ENCODE measurements at places on chromosomes 4 and X.

DNA sequence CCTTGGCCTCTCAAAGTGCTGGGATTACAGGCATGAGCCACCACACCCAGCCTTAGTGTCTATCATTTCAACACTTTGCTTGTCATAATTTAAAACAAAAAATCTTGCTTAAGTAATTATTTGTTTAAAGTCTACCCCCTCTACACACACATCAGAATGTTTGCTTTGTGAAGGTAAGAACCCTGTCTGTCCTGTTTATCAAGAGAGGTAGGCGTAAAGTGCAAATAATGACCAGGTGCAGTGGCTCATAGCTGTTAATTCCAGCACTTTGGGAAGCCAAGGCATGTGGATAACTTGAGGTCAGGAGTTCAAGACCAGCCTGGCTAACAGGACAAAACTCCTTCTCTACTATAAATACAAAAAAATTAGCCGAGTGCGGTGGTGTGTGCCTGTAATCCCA is 326.7 kb upstream of the CLNK start:
- DNase-seq: no peak

DNA sequence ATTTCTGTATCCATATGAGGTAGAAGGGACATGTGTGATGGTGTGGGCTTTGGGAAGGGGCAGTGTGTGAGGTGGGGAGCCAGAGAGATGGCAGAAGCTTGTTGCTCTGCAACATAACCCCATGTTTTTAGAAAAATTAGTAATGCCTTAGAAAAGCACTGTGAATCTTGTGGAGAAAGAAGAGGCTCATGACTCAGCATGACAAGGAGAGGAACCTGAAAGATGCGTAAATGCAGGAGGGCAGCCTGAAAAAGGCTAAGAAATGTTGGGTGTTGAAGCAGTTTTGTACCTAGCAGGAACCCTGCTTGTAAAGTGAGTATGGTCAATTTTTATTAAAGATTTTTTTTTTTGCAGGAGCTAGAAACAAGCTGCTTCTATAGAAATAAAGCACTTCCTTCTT is 59.8 kb downstream of the ARSJ start:
- no peak for DNase-seq

DNA sequence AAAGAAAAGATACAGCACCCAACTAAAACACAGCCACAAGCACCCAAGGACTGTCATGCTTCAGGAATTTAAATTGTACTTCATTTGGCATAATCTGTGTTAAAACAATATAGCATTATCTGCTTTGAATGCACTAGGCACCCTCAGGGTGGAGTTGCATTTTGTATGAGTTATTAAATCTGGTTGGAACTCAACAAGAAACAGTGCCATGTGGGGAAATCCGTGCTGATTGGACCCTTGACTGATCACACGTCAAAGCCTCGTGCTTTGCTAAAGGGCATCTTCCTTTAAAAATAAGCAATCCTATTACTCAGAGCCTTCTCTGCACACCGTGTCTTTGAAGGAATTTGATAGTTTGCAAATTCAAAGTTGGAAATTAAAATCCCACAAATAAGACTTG is 35.4 kb downstream of the IGFBP7 start:
- no peak for DNase-seq

GRCh38 chrX:121642415-121642814 is 595.0 kb downstream of the GLUD2 start:
- no peak for DNase-seq

GRCh38 chr4:8305851-8306471 is 36.4 kb downstream of the HTRA3 start:
- DNase-seq: no peak

- DNase-seq: no peak
Measured at GRCh38 chr4:40769266-40769665, 19.5 kb downstream of the NSUN7 start.

DNA sequence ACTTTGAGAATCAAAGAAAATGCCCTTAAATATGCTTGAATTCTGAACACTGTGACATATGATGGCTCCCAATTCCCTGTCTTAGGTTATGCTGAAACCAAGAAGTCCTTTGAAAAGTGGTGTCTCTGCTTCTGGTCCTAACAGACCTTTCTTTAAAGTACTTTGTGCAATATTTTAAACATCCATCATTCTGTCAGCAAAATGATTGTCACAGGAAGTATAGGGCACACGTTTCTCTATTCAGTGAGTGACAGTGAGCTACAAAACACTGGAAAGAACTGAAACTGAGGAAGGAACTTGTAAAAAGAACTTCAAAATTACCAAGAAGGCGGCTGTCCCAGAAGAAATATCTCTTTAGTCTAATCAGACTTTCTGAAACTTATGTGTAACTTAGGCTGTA is 12.2 kb upstream of the NUP54 start:
- DNase-seq: no peak

- no peak for DNase-seq
Measured at GRCh38 chr4:109233570-109233969, 68.9 kb downstream of the COL25A1 start.
